Hair follicle dermal papilla cell (primary cell): ENCODE measurements at places on chromosomes 2 and 18. TPM values are rescaled to one million over a fixed set of nuclear protein-coding genes. Genes with fewer than 3 reads are reported as not detected.

SULT1C2 gene
- total RNA-seq, result under 0.01 TPM in 1 of 2 replicates, not detected in the other

NEUROD1 gene
- total RNA-seq, result not detected in 2 replicates

SDC1 gene
- 69.8 and 152 TPM in 2 replicates for total RNA-seq

IL1RN gene
- total RNA-seq, result 0.16 and 0.61 TPM in 2 replicates

POTEJ gene
- not detected in 2 replicates for total RNA-seq

CHRNA1 gene
- total RNA-seq, result 0.16 TPM in 1 of 2 replicates, not detected in the other

MOGAT1 gene
- total RNA-seq, result not detected in 2 replicates

SEMA4C gene
- 26.7 and 36.0 TPM in 2 replicates for total RNA-seq

COLEC12 gene
- 297 and 345 TPM in 2 replicates for total RNA-seq

OTX1 gene
- 0.12 and 0.49 TPM in 2 replicates for total RNA-seq

ITGB6 gene
- total RNA-seq, result 0.49 and 0.61 TPM in 2 replicates

RSAD2 gene
- 3.3 and 5.0 TPM in 2 replicates for total RNA-seq

KIDINS220 gene
- total RNA-seq, result 91.6 and 109 TPM in 2 replicates

RUFY4 gene
- not detected in 2 replicates for total RNA-seq

RTTN gene
- 8.1 and 10.7 TPM in 2 replicates for total RNA-seq

RNPEPL1 gene
- total RNA-seq, result 12.5 and 13.2 TPM in 2 replicates

REG3G gene
- not detected in 2 replicates for total RNA-seq

PROC gene
- not detected in 2 replicates for total RNA-seq

SERPINB4 gene
- total RNA-seq, result not detected in 2 replicates

MYCN gene
- not detected in 2 replicates for total RNA-seq

TMEM37 gene
- 0.32 TPM in 1 of 2 replicates, not detected in the other for total RNA-seq

PPM1B gene
- 20.6 and 20.8 TPM in 2 replicates for total RNA-seq

NMUR1 gene
- total RNA-seq, result under 0.01 TPM in 1 of 2 replicates, not detected in the other

CYP27C1 gene
- 2.9 and 4.2 TPM in 2 replicates for total RNA-seq

POTEI gene
- total RNA-seq, result not detected in 2 replicates

CYRIA gene
- under 0.01 and 0.24 TPM in 2 replicates for total RNA-seq

NAT8 gene
- total RNA-seq, result not detected in 2 replicates

MYOM1 gene
- 0.32 and 0.36 TPM in 2 replicates for total RNA-seq

MC5R gene
- total RNA-seq, result 0.16 TPM in 1 of 2 replicates, not detected in the other

SMAD4 gene
- total RNA-seq, result 166 and 213 TPM in 2 replicates

SYT4 gene
- total RNA-seq, result not detected in 2 replicates

EPB41L3 gene
- 17.6 and 32.0 TPM in 2 replicates for total RNA-seq

TGIF1 gene
- 145 and 187 TPM in 2 replicates for total RNA-seq

KIAA2012 gene
- not detected in 2 replicates for total RNA-seq

ARHGAP25 gene
- 0.49 and 1.3 TPM in 2 replicates for total RNA-seq

MAP3K2 gene
- 63.9 and 73.5 TPM in 2 replicates for total RNA-seq

DOCK10 gene
- total RNA-seq, result 68.9 and 82.3 TPM in 2 replicates

CD226 gene
- 1.1 and 1.5 TPM in 2 replicates for total RNA-seq

C2orf72 gene
- not detected in 2 replicates for total RNA-seq

TOGARAM2 gene
- under 0.01 TPM in 1 of 2 replicates, not detected in the other for total RNA-seq

CRACDL gene
- 0.12 and 0.16 TPM in 2 replicates for total RNA-seq

ST8SIA3 gene
- total RNA-seq, result not detected in 2 replicates

PDE1A gene
- 3.2 and 5.0 TPM in 2 replicates for total RNA-seq

POU3F3 gene
- under 0.01 TPM in 1 of 2 replicates, not detected in the other for total RNA-seq

SLC23A3 gene
- total RNA-seq, result 0.85 and 1.5 TPM in 2 replicates

SERPINB2 gene
- 18.2 and 19.6 TPM in 2 replicates for total RNA-seq

TRABD2A gene
- 0.36 and 1.3 TPM in 2 replicates for total RNA-seq

POMC gene
- 0.65 TPM in 1 of 2 replicates, not detected in the other for total RNA-seq
